ENCODE measurements at places on chromosomes 3 and 15.

DNA sequence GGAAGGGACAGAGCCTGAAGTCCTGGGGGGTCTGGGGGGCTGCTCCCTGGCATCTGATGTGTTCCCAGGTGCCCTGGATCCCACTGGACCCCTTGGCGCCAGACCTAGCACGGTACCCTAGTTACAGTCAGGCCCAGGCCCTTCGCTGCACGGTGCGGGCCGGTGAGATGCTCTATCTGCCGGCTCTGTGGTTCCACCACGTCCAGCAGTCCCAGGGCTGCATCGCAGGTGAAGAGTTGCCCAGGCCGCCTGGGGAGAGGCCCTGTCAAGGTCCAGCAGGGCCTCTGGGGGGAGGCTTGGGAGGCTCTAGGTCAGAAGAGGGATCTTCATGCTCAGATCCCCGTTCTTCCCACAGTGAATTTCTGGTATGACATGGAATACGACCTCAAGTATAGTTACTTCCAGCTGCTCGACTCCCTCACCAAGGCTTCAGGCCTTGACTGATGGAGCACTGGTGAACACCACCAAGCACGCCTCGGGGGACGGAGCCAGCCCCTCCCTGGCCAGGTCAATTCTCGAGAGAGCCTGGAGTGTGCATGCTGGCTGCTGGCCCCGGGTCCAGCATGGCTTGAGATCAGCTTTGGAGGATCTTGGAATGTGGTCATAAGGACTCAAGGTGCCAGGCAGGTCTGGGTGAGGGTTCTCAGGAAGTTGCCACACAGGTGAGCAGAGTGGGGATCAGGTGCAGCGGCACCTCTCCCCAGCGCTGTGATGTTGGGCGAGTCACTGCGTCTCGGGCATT lies 1.8 kb upstream of the PLA2G4B start:
- DNase-seq: no peak

DNA sequence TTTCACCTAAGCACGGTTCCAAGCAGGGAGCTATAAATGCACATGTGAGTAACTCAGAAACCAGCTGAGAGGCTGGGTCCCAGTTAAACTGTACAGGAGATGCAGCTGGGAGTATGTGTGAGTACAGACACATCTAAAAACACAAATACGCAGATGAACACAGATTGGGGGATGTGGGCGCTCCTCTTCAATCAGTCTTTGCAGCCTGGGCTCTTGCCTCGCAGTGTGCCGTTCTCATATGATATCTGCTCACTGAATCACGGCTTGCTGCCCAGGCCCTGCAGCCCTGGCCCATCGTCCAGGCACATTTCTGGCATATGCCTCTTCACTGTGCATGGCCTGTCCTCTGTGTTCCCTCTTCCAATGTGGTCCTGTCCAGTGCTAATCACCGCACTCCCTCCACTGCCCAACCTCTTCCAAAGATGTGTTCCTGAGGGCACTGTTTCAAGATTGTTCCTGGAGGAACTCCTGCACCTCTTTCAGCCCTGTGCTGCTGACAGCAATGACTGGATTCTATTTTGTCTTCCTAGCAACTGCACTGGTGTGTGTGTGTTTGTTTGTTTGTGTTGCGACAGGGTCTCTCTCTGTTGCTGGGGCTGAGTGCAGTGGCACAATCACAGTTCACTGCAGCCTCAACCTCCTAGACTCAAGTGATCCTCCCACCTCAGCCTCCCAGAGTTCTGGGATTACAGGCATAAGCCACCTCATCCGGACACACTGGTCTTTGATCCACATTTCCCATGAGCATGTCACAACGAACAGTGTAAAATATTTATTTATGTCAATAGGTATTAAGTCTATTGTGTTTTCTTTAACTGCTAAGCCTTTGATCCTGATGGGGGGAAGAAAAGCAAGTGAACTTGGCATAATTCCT lies 17.0 kb downstream of the CA12 start:
- no peak for DNase-seq

GRCh38 chr3:50551681-50552435 lies 15.7 kb downstream of the C3orf18 start:
- DNase-seq: no peak

DNA sequence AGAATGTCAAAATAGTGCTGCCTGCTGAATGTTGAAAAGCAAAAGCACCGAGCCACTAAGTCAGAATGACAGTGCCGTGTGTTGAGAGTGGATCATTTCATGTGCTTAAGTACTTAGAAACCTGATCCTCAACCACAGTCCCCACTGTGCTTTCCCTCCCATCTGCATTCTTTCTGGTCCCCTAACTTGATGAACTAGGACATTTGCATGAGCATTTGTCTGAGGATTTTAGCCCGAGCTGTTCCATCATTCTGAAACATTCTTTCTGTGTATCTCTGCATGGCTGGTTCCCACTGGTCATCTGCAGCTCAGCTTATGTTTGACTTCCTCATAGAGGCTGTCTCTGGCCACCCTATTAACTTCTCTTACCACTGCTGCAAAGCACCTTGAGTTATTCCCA lies 42.0 kb downstream of the SST start:
- no peak for DNase-seq

DNA sequence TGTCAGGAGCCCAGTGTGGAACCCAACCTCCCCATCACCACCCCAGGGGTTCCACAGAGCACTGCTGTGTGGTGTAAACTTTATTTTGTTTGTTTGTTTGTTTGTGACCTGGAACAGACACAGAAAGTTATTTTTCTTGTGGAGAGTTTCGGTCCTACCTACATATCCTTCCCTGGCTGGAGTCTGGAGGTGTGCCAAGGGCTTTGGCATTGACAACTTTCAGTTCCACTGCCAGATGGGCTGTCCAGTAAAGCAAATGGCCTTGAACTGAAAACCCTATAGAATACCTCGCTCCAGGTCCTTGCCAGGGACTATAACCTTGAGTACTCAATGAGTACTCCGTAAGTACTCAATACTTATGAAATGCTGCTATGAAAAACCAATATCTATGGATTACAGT lies 103.5 kb downstream of the MITF start:
- no peak for DNase-seq

- DNase-seq: no peak
Observed at GRCh38 chr15:78259232-78259631, 5.1 kb upstream of the DNAJA4 start.

DNA sequence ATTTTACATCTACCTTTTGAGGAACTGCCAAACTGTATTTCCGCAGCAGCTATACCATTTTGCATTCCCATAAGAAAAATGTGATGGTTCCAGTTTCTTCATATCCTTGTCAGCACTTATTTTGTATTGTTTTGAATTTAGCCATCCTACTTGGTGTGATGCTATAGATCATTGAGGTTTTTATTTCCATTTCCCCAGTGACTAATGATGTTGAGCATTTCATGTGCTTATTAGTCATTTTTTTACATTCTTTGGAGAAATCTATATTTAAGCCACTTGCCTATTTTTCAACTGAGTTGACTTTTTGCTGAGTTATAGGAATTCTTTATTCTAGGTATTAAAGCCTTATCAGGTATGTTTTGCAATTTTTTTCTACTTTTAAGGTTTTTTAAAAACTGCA lies 347.6 kb upstream of the RARB start:
- DNase-seq: no peak

DNA sequence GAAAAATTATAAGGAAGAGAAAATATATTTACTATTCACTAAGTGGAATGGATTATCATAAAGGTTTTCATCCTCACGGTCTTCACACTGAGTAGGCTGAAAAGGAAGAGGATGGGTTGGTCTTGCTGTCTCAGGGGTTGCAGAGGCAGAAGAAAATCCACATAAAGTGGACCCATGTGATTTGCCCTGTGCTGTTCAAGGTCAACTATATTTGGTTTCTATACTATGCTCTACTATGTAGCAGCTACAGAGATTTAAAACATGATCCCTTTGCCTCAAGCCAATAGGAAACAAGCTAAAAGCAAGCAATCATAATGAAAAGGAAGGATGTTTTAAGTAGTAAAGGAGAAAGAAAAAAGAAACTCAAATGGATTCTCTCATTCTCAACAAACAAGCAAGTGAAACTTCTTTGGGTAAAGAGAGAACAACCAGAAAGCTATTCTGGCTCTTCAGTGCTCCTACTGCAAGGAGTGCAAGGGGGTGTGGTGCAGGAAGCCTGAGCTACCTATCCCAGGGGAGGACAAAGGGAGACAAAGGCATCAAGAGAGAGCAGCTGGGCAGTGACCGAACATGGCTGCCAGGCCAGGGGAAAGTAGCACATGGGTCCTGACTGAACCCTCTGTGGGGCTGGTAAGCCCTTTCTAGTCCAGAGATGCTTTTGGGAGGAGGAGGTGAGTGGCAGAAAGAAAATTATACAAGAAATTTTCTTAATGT lies 35.9 kb downstream of the SFMBT1 start:
- DNase-seq: no peak

DNA sequence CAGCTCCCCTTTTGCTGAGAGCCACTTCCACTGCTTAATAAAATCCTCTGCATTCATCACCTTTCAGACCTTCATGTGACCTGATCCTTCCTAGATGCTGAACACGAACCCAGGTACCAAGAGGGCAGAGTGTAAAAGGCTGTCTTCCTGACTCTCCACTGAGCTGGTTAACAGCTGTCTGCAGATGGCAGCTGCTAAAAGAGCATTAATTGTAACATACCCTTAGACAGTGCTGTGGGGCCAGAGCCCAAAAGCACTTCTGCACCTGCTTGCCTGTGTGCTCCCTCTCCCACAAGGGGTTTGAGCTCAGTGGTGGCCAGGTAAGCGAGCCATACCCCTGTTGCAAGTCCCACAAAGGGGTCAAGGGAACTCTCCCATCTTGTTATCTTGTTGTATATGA lies 187.3 kb downstream of the UBE2E2 start:
- DNase-seq: peak; percentile 14

GRCh38 chr3:28940530-28940929 lies 340.3 kb upstream of the RBMS3 start:
- no peak for DNase-seq

DNA sequence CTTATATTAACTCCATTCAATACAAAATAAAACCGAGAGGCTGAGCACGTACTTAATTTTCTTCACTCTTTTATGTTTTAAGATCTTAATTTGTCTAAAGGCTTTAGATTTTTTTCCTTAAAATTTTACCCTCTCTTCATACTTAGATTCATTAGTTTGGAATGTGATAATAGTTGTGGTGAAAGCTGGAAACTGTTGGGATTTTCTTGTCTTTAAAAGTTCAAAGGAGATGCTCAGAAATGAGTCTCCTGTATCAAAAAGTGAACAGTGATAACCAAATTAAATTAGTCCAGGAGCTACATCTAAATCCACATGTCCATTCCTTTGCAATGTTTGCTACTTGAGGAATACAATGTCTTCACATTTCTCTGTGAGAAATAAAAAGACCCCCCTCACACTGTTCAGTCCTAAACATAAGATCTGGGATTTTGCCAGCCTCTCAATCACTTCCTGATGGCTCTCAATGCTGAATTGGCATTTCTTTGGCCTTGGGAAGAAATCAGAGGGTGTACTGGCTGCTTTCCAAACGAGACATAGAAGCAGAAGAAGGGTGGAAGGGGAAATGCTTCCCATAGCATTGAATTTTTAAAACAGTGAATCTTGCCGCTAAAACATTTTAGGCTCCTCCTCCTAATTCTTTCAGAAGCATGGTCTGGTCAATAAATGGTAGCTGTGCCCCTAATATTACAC lies 245.0 kb downstream of the SHOX2 start:
- no peak for DNase-seq

Data from NCI-H2029 (cell line).